ENCODE measurements at places on chromosomes 5 and 9.

DNA sequence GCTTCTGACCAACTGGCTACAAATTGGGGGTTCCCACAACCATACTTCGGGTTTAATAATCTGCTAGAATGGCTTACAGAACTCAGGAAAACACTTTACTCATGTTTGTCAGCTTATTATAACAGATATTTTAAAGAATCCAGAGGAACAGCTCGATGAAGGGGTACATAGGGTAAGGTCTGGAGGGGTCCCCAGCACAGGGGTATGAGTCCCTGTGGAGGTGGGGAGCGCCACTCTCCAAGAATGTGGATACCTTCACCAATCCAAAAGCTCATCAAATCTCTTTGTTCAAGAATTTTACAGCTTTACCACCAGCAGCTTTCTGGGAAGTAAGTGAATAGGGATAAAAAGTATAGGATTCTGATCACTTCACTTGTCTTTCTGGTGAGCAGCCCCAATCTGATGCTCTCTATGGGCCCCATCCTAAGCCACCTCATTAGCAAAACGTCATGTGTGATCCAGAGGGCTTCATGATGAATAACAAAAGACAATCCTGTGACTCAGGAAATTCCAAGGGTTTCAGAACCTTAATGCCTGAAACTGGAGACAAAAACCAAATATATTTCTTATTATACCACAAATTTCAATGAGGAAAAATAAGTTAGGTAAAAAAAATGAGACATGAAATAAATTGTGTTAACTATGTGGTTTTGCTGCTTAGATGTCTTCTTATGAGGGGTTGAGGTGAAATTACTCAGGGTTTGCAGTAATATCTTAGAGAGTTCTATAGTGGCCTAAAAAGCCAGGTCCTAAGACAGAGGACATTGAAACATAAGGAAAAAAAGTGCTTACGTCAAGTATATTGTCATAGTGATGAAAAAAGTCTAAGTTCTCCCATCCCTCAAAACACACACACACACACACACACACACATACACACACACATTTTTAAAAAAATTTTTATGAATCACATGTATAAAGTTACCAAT, 290.5 kb downstream of the ANXA1 start:
- DNase-seq: no peak

- DNase-seq: no peak
Measured at GRCh38 chr5:176521286-176521685, 15.9 kb downstream of the RNF44 start.

DNA sequence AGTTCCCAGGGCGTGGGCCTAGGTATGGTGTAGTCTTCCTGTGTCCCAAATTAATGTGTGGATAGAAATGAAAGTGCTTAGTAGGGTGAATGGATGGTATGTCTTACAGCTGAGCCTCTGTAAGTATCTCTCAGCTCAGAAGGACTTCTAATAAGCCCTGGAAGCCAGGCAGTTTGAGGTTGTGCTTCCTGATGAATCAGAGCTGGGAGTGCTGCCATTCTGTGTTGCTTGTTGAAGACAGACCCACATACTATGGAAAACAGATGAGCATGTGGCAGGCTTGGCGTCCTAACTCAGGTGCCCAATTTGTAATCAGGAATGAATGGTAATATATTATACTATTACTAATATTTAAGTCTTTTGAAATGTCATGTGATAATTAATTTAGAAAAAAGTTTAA, 69.8 kb downstream of the CMYA5 start:
- no peak for DNase-seq

- DNase-seq: no peak
Measured at GRCh38 chr5:65355301-65355700, 126.4 kb downstream of the ADAMTS6 start.

DNA sequence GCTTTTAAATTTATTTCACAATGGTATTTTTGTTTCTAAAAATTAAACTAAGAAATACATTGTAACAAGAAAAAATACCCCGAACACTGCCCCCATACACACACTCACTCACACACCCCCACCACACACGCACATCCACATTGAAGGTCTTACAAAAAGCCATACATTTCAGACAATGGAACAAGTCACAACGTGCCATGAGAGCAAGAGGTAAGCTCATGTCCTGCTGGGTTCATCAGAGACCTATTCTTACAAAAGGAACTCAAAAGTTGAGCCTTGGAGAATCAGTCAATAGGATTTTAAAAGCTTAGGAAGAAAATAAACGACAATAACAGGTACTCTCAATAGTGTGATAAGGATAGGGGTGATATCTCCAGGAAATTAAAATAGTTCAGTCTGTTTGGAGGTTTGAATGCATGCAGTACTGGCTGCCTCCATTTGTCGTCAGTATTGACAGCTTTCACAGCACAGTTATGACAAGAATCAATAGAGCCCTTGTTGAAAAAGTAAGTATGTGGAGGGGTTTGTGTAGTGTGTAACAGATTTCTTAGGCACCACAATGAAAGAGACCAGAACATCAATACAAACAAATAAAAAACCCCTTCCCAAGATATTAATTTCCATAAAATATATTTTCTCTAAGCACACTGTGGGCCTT, 1826.2 kb upstream of the CDH6 start:
- DNase-seq: no peak

DNA sequence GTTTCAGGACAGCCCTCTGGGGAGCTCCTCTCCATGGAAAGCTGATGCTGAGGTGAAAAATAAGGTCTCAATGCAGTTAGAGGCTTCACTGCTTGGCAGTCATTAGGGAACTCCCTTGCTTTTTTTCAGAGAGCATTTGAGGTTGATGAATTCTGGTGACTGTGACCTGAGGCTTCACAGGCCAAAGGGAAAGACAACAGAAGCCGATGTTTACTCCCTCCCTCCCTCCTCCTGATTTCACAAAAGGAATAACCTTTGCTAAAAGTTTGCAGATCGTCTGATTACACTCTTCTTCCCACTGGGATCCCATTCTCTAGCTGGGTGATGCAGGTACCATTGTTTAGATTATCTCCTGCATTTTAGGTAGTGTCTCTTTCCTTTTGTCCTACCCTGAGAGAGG, 329.4 kb downstream of the KIF4B start:
- no peak for DNase-seq

GRCh38 chr9:136213733-136214132, 8.8 kb upstream of the LHX3 start:
- no peak for DNase-seq

DNA sequence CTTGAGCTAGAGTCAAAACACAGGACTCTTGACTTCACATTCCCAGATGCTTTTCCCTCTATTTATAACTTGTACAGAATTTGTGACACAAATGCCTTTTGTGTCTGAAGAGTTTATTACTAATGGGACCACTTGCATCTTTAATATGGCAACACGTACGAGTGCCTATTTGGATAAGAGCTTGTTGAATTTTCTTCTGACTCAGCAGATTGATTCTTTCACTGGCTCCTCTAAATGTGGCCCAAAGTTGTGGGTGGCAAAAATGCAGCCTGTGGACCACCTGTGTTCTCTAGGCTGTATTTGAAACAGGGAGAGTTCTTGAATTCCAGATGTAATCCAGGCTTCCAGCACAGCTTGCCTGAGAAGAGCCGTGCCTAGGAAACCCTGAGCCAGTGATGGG, 34.1 kb upstream of the ERCC6L2 start:
- DNase-seq: no peak

DNA sequence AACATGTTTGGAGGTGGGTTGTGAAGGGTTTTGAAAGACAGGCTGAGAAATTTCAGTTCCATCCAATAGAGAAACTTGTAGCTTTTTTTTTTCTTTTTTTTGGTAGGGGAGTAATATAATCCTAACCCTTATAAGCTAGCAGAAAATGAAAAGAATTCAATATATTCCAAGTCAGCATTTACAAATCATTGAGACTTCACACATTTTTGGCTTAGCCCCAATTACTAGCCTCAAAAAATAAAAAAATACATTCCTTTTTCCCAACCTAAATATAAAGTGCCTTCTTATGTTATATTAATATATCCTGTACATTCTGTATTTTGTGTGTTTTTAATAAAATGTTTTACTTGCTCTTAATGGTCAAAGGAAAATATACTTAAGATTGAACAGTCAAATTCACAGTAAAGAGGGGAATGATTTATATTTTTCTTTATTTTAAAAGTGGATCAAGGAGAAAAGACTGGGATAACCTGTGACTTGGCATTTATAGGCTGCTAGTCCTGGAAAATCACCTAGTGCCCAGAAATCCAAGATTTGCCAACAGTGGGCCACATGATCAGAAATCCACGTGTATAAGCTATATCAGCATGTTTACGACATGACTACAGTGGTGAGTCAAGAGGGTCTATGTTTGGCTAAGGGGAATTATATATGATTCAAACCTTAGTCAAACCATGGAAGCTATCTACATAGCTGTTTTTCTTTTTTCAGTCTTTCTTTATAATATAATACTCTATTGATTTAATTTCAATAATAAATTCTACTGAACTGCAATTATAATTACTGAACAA, 14.5 kb downstream of the HACD4 start:
- no peak for DNase-seq

GRCh38 chr5:120327180-120327579, 136.9 kb upstream of the PRR16 start:
- no peak for DNase-seq

- DNase-seq: no peak
Measured at GRCh38 chr5:35308421-35308820, 78.1 kb upstream of the PRLR start.

GRCh38 chr5:68739752-68740151, 354.1 kb upstream of the SLC30A5 start:
- no peak for DNase-seq

DNA sequence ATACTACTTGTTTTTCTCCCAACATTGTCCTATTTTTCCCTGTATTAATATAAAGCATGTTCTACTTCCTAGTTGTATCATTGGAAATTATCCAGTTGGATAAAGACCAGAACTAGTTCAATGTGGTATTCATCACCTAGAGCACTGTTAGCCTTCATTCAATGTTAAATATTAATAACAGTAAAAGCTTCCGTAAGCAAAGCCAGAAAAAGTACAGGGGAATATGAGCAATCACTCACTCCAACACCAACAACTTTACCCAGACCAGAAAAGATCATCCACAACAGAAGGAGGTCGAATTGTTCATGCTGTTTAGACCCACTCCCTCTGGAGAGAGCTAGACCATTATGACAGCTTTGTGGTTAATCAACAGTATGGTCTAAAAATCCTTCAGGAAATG, 728.4 kb downstream of the MAT2B start:
- no peak for DNase-seq

- DNase-seq: no peak
Measured at GRCh38 chr9:130493476-130493875, 48.7 kb downstream of the ASS1 start.

DNA sequence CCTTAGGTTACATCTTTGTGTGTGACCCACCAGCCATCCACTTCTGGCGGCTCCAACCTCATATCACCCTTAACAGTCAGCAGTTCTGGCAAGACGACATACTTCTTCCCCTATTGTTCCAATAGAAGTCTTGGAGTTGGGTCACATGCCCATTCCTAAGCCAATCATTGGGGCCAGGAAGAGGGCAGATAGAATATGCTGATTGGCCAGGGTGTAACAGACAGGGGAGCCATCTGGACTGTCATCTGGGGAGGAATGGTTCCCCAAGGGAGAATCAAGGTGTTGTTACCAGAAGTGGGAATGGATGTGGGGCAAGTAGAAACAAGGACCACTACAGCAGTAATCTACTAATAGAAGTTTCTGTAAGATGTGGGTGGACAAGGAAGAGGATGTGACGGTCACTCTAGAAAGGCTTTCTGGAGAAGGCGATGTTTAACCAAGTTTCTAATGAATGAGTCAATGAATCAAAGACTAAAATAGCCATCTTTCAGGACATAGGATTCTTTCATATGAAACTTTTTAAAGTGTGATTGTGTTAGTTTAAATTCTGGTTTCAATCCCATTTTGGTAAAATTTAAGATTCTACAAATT, 200.4 kb downstream of the ARHGAP26 start:
- DNase-seq: no peak

DNA sequence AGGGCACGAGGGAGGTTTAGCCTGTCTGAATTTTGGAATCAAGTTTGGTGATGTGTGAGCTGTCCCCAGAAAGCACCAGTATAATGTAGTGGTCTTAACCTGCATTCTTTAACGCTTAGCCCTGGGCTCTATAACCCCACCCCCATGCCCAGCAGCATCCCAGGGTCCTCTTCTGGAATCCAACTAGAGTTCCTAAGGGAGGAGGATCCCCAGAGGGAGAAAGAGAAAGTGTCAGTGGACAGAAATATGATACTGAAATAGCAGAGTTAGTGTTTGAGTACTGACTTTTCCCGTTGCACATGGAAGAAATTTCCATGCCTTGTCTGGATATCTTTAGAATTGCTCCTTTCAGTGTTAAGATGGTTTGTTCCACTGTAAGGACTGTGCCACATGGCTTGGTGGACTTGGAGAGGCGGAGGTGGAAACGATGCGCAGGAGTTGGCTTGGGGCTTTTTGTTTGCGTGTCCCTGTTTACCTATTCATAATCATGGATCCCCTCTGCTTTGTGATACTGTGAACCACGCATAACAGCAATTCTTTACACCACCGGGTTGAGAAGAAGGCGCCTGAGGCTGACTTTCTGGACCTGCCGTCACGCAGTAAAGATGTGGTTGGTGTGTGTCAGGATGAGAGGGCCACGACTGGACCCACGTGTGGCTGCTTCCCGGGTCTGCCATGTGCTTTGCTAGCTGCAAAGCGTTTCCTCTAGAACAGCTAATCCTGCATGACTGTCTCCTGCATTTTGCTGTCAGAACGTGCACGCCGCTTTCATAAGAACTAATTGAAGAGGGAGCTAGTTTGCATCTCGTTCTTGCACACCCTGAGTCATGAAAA, 142.3 kb downstream of the SMARCA2 start:
- no peak for DNase-seq

GRCh38 chr9:21778304-21778703, 24.1 kb upstream of the MTAP start:
- DNase-seq: no peak

GRCh38 chr5:61576556-61576955, 244.5 kb downstream of the ZSWIM6 start:
- DNase-seq: no peak

DNA sequence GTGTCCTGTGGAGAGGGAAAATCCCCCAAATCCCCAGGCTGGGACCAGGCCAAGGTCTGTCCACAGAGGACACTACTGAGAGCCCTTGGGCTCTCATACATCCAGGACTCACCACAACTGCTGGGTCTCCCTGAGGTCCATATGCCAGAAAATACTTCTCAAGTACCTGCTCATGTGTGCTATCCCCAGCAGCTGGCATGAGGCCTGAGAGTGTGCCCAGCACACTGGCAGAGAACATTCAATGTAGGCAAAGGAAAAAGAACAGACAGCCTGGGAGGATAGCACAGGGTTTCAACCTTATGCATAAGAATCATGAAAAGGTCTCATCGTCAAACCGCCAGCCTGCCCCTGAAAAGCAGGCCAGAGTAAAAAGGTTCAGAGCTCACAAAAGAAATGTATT, 154.1 kb upstream of the TAS2R1 start:
- no peak for DNase-seq

DNA sequence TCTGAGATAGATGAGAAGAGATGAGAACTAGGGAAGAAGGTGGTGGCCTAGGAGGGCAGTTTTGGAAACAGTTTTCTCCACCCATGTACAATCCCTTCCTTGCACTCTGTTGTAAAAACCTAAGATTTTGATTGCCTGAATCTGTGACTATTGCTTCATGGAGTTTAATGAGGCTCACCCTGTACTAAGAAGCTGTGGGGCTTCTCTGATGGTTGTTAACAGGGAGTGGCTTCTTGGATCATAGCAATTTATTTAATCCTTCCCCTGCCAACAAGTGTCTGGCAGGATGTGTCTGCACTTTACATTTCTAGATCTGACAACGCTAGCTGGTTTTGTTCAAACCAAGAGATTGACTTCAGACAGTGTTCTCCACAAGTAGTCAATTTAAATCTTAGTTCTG, 74.7 kb upstream of the C5orf46 start:
- DNase-seq: no peak

All from GM12891 (cell line).